Stimulated activated CD8-positive, alpha-beta memory T cell treated with anti-CD3 and anti-CD28 coated beads, Interleukin-15, amount 100 ng/mL, for 48 hours (primary cell): ENCODE measurements at places on chromosomes 2 and 18.

DNA sequence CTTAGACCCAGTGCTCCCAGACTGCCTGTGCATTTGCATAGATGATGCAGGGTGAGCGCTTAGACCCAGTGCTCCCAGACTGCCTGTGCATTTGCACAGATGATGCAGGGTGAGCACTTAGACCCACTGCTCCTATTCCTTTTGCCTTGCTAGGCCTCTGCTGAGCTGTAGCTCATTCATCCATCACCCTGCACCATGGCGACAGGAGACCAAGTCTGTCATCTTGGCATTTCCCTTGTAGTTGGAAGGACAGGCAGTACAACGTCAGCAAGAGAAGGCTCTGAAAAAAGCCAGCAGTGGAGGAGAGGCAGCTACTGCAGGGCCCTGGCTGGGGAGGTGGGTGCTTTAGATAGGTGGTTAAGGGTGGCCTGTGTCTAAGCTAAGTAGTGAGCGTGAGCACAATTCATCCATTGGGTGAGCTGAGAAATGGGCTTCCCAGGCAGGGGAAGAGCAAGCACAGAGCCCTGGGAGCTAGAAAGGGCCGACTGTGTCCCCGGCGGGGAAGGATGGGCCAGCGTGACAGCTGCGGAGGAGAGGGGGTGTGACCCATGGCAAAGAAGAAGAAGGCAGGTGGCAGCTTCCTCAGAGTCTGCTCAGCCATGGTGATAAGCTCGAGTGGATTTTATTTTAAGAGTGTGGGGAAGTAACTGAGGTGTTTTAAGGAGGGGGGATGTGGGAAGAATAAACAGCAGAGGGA is 108.8 kb downstream of the LPIN1 start:
- no peak for DNase-seq

- DNase-seq, result peak; percentile 46
Measured at GRCh38 chr2:197209742-197210408, 100.7 kb downstream of the ANKRD44 start.

GRCh38 chr2:211033765-211034164 is 477.4 kb downstream of the CPS1 start:
- no peak for DNase-seq

GRCh38 chr2:240603846-240604245 is 17.3 kb downstream of the CAPN10 start:
- no peak for DNase-seq

GRCh38 chr2:225233234-225233633 is 166.3 kb upstream of the NYAP2 start:
- no peak for DNase-seq

DNA sequence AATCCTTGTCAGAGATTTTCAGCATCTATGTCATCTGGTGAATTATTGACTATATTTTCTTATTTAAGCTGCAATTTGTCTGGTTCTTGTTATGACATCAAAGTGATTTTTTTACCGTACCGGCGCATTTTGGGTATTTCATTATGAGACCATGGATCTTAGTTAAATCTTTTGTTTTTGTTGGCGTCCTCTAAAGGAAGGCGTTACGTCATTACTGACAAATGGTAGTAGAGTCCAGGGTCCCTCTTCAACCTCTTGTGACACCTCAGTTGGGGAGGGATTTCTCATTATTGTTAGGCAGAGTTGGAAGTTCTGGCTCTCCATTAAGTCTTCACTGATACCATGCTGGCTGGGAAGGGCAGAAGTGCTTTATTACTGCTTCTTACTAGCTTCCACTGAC is 175.8 kb upstream of the MMADHC start:
- DNase-seq, result no peak

- no peak for DNase-seq
Measured at GRCh38 chr2:239815671-239816070, 209.5 kb downstream of the NDUFA10 start.

DNA sequence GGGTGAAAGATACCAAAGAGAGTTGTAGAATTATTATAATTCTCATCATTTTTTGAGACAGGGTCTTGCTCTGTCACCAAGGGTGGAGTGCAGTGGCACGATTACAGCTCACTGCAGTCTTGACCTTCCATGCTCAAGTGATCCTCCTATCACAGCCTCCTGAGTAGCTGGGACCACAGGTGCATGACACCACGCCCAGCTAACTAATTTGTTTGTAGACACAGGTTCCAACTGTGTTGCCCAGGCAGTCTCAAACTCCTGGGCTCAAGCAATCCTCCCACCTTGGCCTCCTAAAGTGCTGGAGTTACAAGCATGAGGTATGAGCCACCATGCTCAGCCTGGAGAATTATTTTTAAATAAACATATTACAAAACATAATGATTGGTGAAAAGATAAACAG is 92.8 kb upstream of the MSH6 start:
- DNase-seq, result no peak

- no peak for DNase-seq
Measured at GRCh38 chr18:79447703-79448367, 52.1 kb downstream of the NFATC1 start.

GRCh38 chr2:130951018-130951417 is 114.3 kb downstream of the ARHGEF4 start:
- no peak for DNase-seq

DNA sequence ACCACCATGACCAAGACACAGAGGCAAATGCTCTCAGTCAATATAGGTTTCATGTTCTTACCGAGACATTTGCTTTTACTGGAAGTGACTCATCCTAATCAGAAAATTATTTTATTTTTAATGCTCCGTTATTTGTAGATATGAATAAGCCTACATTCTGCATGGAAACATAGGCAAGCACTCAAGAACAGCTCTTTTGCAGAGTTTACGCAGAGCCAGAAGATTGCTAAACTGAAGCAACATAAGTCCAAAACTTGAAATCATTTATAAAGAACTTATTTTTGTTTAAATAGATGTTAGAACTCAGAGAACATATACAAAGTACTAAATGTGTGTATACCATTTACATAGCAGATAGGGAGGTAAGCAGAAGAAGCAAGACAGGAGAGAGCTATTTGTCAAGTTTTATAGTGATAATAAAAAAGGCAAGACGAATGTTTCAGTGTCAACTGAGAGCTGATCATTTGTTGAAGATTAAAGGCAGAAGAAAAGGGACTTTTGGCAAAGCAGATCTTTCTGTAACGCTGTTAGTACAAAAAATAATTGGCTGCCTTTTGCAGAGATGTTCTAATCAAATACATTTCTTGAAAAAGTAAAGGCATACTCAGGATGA is 12.4 kb upstream of the PPP1R1C start:
- DNase-seq, result no peak

DNA sequence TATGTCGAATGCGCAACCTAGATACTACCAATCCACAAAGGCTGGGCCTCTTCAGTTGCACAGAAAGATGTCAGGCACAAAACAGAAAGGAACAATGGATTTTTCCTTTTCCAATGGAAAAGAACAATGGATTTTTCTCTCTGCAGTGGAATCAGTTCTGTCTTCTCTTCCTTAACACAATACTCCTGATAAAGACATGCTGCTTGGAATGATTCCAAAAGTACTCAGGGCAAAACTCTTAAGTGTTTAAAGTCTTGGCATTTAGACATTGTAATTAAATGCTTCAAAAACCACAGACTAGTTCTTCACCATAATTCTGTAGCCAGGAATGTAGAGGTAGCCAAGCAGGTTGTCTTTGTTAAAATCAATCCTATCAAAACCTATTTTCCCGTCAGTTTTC is 46.7 kb upstream of the FLACC1 start:
- no peak for DNase-seq

GRCh38 chr2:36871068-36871707 is 95.1 kb downstream of the STRN start:
- no peak for DNase-seq

DNA sequence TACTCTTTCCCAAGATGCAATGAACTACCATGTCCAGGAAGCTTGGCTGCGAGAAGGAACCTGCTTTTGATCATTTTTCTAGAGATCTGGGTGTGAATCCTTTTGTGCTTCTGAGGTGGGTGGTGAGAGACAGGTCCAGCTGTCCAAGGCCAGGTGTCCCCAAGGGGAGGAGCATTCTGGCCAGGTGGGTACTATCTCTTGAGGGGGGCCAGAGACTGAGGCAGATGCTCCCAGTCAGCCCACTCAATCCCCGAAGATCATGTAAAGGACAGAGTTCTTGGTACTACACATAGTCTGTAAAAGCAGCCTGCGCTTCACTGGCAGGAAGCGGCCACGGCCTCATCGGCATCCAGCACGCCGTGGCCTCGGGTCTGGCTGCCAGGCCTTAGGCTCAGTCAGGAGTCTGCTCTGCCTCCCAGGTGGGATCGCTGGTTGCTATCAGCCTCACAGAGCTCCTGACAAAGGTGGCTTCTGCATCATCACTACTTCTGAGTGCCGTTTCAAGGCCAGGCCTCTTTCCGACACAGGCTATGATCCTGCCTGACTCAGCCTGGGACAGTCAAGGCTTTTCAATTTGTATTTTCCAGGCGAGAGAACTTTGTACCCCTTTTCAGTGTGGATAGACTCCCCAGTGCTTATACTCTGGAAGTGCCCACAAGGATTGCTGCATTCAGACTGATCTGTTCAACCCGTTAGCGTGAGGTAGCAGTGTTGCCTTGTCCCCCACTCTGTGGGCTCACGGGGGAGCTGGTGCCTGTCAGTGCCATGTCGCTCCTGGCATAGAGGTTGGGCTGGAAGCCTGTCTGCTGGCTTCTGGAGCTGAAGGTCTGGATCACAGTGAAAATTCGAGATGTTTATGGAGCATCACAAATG is 29.1 kb downstream of the STK25 start:
- no peak for DNase-seq

DNA sequence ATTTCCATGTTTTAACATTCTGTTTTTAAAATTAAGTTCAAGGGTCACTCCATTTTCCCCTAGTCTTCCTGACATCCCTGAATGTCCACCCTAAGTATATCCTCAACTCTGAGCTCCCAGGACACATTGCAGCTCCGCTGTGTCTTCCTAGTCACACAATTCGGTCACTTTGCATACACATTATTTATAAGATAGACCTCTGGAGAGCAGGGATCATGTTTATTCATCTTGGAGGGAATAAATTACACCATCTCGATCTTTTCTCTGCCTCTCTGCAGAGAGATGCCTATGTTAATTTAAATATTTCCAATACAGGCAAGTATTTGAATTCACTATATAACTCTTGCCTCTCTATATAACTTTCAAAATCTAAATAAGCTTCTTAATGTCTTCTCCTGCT is 166.2 kb downstream of the SLC39A10 start:
- DNase-seq, result no peak

- DNase-seq, result no peak
Measured at GRCh38 chr18:29217124-29217915, 1040.4 kb upstream of the CDH2 start.

DNA sequence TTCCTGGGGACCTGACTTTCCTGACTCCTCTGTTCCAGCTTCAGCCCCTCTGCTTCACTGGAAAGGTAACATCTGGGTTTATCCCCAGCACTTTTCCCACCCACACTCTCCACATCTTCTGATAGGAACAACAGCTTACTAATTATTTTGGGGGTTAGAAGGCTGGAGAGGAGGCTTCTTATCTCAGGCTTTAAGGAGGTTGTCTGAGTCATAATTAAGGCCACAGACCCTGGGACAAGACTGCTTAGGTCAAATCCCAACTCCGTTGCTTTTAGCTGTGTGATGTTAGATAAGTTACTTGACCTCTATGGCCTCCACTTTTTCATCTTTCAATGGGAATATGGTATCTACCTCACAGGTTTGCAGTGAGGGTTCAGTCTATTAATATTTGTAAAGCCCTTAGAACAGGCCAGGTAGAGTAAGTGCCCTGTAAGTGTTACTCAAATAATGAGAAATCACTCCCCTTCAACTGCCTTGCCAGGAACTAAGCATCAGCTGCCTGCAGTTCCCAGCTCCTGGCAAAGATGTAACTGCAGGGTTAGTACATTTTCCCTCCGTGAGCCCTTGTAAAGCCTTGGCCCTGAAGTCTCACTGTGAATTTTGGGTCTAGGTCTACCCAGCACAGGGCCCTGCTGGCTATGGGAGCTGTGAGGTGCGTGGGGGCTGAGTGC is 123.6 kb downstream of the MTX2 start:
- no peak for DNase-seq

GRCh38 chr2:97653473-97653872 is 7.6 kb downstream of the COX5B start:
- DNase-seq, result no peak

GRCh38 chr2:229779650-229780049 is 65.3 kb upstream of the DNER start:
- DNase-seq, result no peak

DNA sequence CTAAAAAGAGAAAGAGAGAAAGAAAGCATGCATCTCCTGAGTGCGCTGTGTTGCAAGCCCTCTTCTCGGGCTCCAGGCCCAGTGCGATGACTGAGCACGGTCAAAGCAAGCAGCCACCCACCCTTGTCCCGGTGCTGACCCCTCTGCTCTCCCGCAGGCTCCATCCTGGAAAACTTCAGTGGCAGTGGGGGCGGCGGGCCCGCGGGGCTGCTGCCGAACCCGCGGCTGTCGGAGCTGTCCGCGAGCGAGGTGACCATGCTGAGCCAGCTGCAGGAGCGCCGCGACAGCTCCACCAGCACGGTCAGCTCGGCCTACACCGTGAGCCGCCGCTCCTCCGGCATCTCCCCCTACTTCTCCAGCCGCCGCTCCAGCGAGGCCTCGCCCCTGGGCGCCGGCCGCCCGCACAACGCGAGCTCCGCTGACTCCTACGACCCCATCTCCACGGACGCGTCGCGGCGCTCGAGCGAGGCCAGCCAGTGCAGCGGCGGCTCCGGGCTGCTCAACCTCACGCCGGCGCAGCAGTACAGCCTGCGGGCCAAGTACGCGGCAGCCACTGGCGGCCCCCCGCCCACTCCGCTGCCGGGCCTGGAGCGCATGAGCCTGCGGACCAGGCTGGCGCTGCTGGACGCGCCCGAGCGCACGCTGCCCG is 252.5 kb downstream of the GLI2 start:
- no peak for DNase-seq
